ENCODE measurements at places on chromosomes 3 and 15.

DNA sequence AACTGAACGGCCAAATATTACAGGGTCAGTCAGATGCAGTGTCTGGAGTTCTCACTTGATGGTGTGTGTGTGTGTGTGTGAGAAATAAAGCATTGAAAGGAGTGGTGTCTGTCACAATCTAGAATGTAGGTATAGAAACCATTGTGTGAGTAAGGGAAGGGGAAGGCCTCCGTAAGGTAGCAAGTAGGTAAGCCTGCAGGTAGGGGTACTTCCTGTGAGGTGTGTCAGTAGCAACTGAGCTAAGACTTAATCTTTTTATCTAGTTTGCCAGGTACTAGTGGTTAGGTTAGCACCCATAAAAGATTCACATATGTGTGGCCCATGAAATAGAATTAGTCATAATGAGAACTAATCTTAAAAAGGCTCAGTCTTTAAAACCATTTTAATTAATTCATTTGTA lies 1517.8 kb downstream of the SI start:
- no peak for DNase-seq

GRCh38 chr3:120227710-120228347 lies 57.2 kb downstream of the GPR156 start:
- DNase-seq, result no peak

- DNase-seq, result no peak
Measured at GRCh38 chr15:62506217-62506805, 341.2 kb upstream of the C2CD4B start.

GRCh38 chr15:70530017-70530499 lies 233.3 kb downstream of the UACA start:
- no peak for DNase-seq

DNA sequence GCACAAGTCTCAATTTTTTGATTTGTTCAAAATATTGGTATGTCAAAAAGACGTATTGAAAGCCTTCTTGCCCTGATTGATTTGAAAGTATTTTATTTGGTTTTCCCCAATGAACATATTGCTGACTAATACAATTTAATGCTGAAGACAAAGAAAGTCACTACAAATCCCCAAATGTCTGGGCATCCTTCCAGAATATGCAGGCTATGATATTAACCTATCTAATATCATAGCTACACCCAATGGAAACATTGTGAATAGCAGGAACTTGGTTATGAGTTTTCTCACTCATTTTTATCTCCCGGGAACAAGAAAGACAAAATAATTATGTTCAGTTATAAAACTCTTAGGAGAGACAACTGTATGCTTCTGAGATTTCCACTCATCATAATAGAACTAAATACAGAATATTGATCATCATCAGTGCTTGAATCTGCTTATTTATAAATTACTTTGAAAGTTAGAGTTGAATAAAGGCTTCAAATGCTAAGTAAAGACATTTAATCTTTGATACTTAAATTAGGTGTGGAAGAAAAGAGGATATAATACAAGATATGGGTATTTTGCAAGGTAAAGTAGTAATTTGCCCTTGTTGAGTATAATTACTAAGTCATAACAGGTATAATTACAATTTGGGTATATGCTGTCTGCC lies 483.9 kb downstream of the RBMS3 start:
- DNase-seq, result peak; percentile 77

GRCh38 chr3:53702776-53703530 lies 143.3 kb downstream of the CHDH start:
- DNase-seq, result no peak

Measured in NCI-H1694 (cell line).